Kidney epithelial cell (primary cell): ENCODE measurements at places on chromosomes 5 and 9. TPM values are rescaled to one million over a fixed set of nuclear protein-coding genes. Genes with fewer than 3 reads are reported as not detected.

CDO1 gene
- 9.7 and 11.7 TPM in 2 replicates for total RNA-seq

PCDHGB1 gene
- total RNA-seq: 1.6 and 1.7 TPM in 2 replicates

DNA sequence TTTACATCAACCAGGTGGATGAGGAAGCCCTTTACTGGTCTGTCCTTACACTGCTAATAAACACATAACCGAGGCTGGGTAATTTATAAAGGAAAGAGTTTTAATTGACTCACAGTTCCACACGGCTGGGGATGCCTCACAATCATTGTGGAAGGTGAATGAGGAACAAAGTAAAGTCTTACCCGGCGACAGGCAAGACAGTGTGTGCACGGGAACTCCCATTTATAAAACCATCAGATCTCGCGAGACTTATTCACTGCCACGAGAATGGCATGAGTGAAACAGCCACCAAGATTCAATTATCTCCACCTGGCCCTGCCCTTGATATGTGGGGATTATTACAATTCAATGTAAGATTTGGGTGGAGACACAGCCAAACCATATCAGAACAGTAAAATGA lies 67.3 kb upstream of the GRAMD2B start:
- DNase-seq: no peak

GRCh38 chr9:6414247-6414641 lies 1.2 kb downstream of the UHRF2 start:
- no peak for DNase-seq

PFN3 gene
- total RNA-seq: not detected in 2 replicates

SPINK4 gene
- total RNA-seq: not detected in 2 replicates

- no peak for DNase-seq
Measured at GRCh38 chr5:136084698-136085097, 47.9 kb upstream of the SMAD5 start.

GRCh38 chr9:129773262-129774048 lies 20.6 kb upstream of the PTGES start:
- DNase-seq: no peak

DNA sequence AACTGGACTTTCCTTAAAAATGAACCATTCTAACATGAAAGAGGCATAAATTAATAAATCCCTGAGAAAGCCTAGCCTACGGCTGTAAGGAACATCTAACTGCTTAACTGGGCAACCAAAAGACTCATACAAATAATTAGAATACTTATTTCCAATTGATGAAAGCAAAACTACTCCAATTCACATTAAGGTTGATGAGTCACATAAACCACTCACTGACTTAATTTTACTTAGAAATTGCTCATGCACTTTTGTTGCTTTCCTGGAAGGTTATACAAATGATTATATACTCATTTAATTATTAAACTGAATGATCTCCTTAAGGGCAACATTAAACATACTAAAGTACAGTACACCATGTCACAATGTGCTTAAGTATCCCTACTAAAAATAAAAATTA lies 101.9 kb downstream of the NFIB start:
- peak; percentile 51 for DNase-seq

WDR38 gene
- total RNA-seq: not detected in 2 replicates

SYNPO gene
- 3.4 and 4.0 TPM in 2 replicates for total RNA-seq

GLIPR2 gene
- 38.6 and 43.1 TPM in 2 replicates for total RNA-seq
